Gastrocnemius medialis (tissue), 4 donors: ENCODE measurements at places on chromosomes 12 and 14. TPM values are rescaled to one million over a fixed set of nuclear protein-coding genes. Genes with fewer than 3 reads are reported as not detected.

GRCh38 chr12:82966001-82966559, 279.4 kb downstream of the TMTC2 start:
- no peaks in the 10 kb centered on the region for H3K27me3 ChIP-seq
- no peak overlapping the region for H3K4me3 ChIP-seq
- H3K36me3 ChIP-seq, result no peaks in the 10 kb centered on the region

Gene ACRBP
- not detected for total RNA-seq

DNA sequence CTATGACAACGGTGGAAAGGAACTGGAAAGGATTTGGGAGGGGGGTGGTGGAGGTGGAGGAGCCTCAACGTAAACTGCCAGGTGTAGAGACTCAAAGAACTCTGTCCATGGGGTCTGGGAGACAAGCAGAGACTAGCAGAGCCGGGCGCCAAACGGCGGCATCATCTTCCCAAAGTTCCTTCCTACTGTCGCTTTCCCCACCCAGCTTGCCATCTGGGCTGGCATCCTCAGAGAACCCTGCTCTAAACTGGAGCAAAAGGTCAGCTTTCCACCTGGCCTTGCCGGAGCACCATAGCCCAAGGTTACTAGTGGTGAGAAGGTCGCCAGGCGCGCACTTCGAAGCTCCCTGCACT, 4.0 kb upstream of the IRF2BPL start:
- H3K36me3 ChIP-seq, result no peaks in the 10 kb centered on the region
- peaks cover 60% of the 10 kb centered on the region for H3K4me1 ChIP-seq
- peak overlapping the region; percentile 100 for H3K27ac ChIP-seq
- peak; percentile 87 for DNase-seq
- H3K4me3 ChIP-seq, result peak overlapping the region; percentile 70
- H3K27me3 ChIP-seq, result no peaks in the 10 kb centered on the region

GRCh38 chr12:45674181-45674977, 55.1 kb upstream of the ARID2 start:
- no peaks in the 10 kb centered on the region for H3K27me3 ChIP-seq
- H3K4me3 ChIP-seq, result no peak overlapping the region
- H3K36me3 ChIP-seq, result no peaks in the 10 kb centered on the region

DNA sequence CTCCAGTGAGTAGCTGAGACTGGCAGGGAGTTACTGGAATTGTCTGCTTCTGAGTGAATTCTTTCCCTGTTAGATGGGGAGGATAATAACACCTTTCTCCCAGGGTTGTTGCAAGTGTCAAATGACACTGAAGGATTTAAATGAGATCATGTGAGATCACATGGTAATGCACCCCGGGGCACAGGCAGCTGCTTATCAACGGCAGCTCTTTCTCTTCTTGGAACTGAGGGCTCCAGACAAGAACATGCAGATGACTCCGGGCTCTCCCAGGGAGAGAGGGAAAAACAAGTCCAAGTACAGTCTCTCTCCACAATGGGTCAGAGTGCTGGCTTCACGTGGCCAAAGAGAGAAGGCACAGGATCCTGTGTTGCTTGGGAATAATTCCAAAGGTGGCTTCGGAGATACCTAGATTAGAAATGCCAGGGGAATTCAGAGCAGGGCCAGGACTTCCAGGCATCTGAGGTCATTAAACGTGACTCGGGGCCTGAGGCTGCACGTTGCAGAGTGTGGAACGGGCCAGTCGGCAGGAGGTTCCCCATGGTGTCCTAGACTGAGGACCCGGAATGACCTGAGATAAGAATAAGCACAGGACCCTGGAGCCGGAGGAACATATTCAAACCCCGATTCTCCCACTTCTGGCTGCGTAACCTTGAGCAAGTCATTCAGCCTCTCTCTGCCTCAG, 109.2 kb downstream of the PRMT8 start:
- H3K4me1 ChIP-seq, result peaks cover 11% of the 10 kb centered on the region
- H3K4me3 ChIP-seq, result no peak overlapping the region
- no peak overlapping the region for H3K27ac ChIP-seq
- H3K36me3 ChIP-seq, result no peaks in the 10 kb centered on the region
- no peaks in the 10 kb centered on the region for H3K27me3 ChIP-seq

- H3K4me1 ChIP-seq, result peaks cover 100% of the 10 kb centered on the region
- peak overlapping the region; percentile 90 for H3K27ac ChIP-seq
- no peak overlapping the region for H3K4me3 ChIP-seq
- peaks cover 11% of the 10 kb centered on the region for H3K36me3 ChIP-seq
- no peaks in the 10 kb centered on the region for H3K27me3 ChIP-seq
- DNase-seq, result no peak
Observed at GRCh38 chr12:122089077-122089476, 10.5 kb downstream of the MLXIP start.

DNA sequence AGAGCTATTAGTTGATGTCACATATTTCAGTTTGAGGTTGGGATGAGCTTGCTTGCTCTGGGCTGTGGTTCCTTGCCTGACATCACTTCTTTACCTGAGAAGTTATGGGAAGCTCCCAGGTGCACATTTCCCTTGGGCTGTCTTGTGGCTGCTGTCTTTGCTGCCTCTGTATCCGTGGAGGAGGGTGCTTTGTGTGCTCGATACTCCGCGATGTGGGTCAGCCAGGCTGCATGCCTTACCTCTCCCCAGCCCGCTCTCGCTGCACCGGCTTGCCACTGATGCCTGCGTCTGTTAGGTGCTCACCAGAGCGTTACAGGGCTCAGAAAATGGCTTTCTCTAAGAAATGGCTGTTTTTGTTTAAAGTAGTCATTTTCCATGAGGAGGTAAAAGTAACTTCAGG, 19.6 kb downstream of the PELI2 start:
- H3K36me3 ChIP-seq, result no peaks in the 10 kb centered on the region
- DNase-seq, result no peak
- no peaks in the 10 kb centered on the region for H3K27me3 ChIP-seq
- no peak overlapping the region for H3K27ac ChIP-seq
- no peaks in the 10 kb centered on the region for H3K4me1 ChIP-seq
- H3K4me3 ChIP-seq, result no peak overlapping the region

Gene CEBPE
- not detected for total RNA-seq

Gene OR6C2
- not detected for total RNA-seq

Gene TMCC3
- 17.2 TPM for total RNA-seq

DNA sequence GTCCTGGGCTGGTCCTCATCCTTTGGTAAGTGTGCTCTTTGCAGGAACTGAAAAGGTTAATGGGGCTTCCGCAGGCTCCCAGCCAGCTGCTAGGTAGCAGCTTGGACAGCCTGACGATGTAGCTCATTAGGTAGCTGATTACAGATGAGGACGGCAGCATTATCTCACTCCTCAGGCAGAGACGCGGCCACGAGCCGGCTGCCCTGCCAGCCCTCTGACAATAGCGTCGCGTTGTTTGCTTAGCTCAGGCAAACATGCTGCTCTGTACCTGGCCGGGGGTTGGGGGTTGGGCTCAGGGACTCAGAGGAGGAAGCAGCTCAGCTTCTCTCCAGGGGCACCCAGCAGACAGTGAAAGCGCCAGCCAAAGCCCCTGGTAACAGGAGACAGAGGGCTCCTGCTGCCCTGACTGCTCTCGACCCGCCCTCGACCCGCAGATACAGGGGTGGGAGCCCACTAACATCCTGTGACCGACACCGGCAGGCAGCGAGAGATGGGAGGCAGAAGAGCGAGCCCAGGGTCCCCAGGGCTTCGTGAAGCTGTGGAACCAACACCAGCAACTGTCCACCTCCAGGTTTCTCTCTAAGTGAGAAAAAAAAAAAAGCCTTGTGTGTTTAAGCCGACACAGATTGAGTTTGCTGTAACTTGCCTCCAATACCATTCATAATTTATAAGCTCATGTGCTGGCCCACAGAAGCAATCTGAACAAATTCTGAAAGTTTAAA, 53.4 kb upstream of the DLK1 start:
- H3K27ac ChIP-seq, result no peak overlapping the region
- peaks cover 3% of the 10 kb centered on the region for H3K27me3 ChIP-seq
- H3K4me1 ChIP-seq, result peaks cover 14% of the 10 kb centered on the region
- DNase-seq, result no peak
- H3K4me3 ChIP-seq, result no peak overlapping the region

DNA sequence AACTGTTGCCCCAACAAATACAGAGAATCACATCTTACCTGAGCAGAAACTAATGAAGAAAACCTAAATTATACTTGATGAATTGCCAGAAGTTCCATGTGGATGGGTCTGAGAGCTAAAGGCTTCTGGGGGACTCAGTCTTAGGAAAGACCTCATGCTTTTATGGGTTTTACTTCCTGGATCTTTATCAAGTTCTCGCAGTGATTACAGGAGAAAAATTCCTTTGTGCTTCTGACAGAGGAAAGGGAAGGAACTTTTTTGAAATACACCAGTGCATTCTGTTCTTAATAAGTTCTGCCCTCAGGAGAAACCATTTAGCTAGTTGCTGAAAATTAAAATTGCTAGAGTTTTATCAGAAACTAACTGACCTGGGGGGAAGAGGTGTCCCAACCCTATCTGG, 203.9 kb upstream of the KITLG start:
- no peak overlapping the region for H3K27ac ChIP-seq
- no peaks in the 10 kb centered on the region for H3K4me1 ChIP-seq
- H3K36me3 ChIP-seq, result no peaks in the 10 kb centered on the region
- H3K27me3 ChIP-seq, result no peaks in the 10 kb centered on the region

Gene CDC42BPB
- 64.3 TPM for total RNA-seq

Gene OR4K15
- total RNA-seq, result not detected

Gene GAPDH
- 15,161 TPM for total RNA-seq

DNA sequence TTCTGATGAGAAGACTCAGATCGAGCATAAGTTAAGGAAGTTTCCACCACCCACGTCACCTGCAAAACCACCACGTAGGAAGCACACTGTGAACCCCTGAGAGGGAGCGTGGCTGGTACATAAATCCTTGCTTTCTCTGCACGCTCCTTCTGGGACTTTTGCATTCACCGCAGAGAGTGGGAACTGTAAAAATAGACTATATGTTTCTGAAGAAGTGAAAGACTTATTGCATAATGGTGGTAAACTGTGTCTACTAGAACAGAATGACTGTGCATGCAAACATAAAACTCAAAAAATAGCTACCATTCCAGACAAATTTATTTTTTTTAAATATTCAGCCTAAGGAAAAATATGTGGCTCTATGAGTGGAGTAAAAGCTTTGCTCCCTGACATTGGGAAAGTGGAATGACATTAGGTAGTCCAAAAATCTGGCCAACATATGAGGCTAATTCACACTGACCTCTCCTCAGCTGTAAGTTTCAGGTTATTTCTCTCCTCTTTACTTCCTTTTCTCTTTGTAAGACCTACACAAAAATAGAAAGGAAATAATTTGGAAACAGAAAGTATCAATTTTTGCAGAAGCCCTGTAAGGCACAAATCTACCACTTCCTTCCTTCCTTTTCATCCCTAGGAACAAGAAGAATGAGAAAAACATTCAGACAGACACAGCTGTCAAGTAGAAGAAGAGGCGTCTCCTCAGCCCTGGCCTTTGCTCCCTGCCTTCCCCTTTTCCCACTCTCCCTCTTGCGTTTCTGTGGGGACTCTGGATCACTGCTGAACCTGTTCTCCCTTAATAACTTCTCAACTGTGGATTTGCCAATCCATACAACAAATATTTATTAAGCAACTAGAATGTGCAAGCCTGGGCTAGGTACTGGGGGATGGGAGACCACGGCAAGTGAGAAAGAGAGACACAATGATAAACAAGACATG, 264.3 kb upstream of the FOXN3 start:
- no peak overlapping the region for H3K4me3 ChIP-seq
- no peak overlapping the region for H3K27ac ChIP-seq
- no peaks in the 10 kb centered on the region for H3K27me3 ChIP-seq
- no peaks in the 10 kb centered on the region for H3K36me3 ChIP-seq
- no peaks in the 10 kb centered on the region for H3K4me1 ChIP-seq

Gene KRT77
- total RNA-seq, result not detected

GRCh38 chr12:43964033-43964432, 128.2 kb downstream of the TMEM117 start:
- no peaks in the 10 kb centered on the region for H3K4me1 ChIP-seq
- H3K36me3 ChIP-seq, result no peaks in the 10 kb centered on the region
- DNase-seq, result no peak
- H3K27me3 ChIP-seq, result no peaks in the 10 kb centered on the region
- H3K4me3 ChIP-seq, result no peak overlapping the region

Gene KRT85
- total RNA-seq, result not detected

GRCh38 chr14:89123851-89124250, 293.2 kb downstream of the FOXN3 start:
- H3K27me3 ChIP-seq, result no peaks in the 10 kb centered on the region
- no peak overlapping the region for H3K4me3 ChIP-seq
- H3K36me3 ChIP-seq, result no peaks in the 10 kb centered on the region
- no peaks in the 10 kb centered on the region for H3K4me1 ChIP-seq

Gene GPR65
- total RNA-seq, result 0.13 TPM

Gene FSCB
- total RNA-seq, result not detected

DNA sequence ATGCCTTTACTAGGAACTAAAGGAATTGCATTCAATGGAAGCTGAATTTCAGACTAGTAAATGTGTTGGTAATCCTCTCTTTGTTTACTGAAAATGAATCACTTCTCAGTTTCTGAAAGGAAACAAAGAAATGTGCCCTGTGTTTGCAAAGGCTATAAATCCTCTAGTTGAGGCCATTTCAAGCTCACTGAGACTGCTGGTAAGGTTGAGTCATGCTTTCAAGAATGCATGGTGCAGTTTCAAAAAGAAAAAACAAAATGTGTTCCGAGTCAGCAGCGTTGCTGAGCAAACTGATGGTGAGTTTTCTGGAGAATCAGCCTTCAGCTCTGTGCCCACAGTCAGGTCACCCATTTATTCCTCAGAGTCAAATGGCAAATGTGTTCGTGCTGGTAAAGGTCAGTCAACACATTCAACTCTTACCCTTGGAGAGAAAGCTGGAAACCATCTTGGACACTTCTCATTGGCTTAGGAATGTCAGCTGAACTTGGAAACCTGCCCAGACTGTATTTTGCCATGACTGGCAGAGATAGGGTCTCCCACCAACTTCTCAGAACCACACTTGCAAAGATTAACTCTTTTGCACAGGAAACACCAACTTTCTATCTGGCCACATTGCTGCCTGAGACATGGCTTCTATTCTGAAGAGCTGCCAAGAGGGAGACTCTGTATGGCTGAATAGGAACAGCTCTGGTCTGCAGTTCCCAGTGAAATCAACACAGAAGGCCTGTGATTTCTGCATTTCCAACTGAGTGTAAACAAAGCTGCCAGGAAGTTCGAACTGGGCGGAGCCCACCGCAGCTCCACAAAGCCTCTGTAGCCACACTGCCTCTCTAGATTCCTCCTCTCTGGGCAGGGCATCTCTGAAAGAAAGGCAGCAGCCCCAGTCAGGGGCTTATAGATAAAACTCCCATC, 484.4 kb downstream of the ATP23 start:
- H3K4me1 ChIP-seq, result no peaks in the 10 kb centered on the region
- DNase-seq, result no peak
- H3K27me3 ChIP-seq, result no peaks in the 10 kb centered on the region
- H3K27ac ChIP-seq, result no peak overlapping the region
- H3K36me3 ChIP-seq, result no peaks in the 10 kb centered on the region

GRCh38 chr14:105094193-105094907, 29.1 kb upstream of the GPR132 start:
- no peak overlapping the region for H3K27ac ChIP-seq
- peaks cover 33% of the 10 kb centered on the region for H3K4me1 ChIP-seq
- DNase-seq, result no peak
- H3K4me3 ChIP-seq, result peak overlapping the region; percentile 61

Gene ARG2
- 297 TPM for total RNA-seq

- H3K4me1 ChIP-seq, result peaks cover 4% of the 10 kb centered on the region
- H3K4me3 ChIP-seq, result no peak overlapping the region
- H3K36me3 ChIP-seq, result no peaks in the 10 kb centered on the region
- H3K27me3 ChIP-seq, result no peaks in the 10 kb centered on the region
Observed at GRCh38 chr14:50520947-50521815, 11.2 kb downstream of the MAP4K5 start.
